ENCODE measurements at places on chromosomes 11 and 22. TPM values are rescaled to one million over a fixed set of nuclear protein-coding genes. Genes with fewer than 3 reads are reported as not detected.

OVCH2 gene
- not detected for polyA plus RNA-seq

DNA sequence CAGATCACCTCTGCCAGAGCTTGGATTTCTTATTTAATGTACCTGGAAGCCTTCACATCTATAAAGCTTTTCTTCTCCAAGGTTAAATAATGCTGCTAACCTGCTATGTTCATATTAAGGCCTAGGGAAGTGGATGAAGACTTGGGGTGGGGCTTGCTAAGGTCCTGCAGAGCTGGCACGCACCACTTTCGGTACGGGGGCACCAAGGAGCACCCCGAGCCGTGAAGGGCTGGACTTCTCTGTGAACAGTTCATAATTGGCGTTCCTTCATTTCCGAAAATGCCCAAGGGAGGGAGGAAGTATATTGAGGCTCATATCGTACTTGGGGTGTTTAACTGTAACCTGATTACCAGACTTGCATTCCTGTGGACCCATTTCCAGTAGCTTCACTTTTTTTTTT, 59.6 kb downstream of the ST14 start:
- no peak for DNase-seq

GRCh38 chr11:64249563-64250414, 1.5 kb upstream of the PLCB3 start:
- DNase-seq: no peak

GRCh38 chr11:2313051-2313951, 11.5 kb downstream of the TSPAN32 start:
- peak; percentile 35 for DNase-seq

GRCh38 chr11:122304306-122304705, 188.3 kb upstream of the BLID start:
- DNase-seq: no peak

DNA sequence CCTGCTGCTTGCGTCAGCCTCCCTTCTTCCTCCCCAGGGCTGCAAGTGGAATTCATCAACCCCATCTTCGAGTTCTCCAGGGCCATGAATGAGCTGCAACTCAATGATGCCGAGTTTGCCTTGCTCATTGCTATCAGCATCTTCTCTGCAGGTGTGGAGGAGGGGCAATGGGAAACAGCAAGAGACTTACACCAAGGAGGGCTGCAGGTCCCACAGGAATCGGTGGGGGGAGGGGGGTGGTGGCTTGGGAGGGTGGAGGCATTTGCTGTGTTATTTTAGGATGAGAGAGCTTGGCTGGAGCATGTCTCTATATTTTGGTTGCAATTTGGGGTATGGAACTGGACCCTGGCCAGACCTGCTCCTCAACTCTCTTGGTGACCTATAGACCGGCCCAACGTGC, 2.1 kb upstream of the MADD start:
- no peak for DNase-seq

GRCh38 chr11:43138621-43139140, 173.1 kb upstream of the API5 start:
- DNase-seq: no peak

DNA sequence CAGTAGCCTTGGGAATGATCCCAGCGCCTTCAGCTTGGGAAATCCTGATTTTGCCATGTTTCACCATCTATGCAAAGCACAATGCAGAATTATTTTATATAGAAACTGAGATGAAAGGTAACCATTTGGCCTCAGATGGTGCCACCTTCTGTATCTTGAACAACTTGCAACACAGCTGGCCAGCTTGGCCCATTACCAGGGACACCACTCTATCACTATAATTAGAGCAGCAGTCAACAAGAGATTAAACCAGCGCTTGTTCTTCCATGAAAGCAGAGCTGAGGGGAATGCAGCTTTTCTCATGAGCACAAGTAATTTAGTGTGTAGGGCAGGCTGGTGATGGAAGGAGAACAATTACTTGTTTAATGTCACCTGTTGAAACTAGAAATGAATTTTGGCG, 6.7 kb upstream of the ZDHHC13 start:
- peak; percentile 47 for DNase-seq

GLYATL1 gene
- polyA plus RNA-seq: 0.06 TPM

DNA sequence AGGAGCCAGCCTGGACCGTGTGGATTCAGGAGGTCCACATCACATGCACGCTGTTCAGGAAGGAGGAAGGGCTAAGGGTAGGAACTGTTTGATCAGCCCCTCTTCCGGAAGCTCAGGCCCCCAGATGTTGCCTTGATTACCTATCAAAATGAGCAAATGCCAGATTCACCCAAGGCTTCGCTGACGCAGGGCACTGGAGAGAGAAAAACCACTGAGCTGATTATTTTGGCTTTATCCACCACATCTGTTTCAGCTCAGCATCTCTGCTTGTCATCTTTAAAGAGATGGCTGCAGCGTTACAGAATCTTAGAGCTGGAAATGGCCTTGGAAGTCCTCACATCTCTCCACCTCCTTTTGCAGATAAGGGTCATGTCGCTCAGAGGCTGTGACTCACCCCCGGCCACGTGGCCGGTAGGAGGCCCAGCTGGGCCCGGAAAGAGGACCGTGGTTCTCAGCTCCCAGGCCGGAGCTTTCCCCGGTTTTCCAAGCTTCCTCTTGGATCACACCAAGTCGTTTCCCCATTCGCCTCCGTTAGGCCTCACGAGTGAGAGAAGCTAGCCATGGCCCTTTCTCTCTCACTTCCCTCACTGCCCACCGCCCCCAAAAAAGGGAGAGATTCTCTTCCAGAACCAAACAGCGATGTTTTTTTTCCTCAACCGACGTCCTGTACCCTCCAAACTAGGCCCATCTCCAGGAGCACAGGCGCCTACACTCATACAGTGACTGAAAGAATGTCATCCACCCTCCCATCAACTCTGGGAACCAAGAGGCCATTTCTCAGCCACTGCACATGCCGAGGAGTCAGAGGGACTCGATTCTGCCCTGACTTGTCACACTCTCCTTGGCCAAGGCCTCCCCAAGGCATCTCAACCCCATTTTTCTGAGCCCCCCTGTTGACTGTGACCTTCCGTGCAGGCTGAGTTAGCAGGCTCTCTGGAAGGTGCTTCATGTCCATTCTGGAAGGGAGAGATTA, 37.6 kb downstream of the LIF start:
- DNase-seq: peak; percentile 73

OR52N4 gene
- polyA plus RNA-seq: not detected

- no peak for DNase-seq
Observed at GRCh38 chr11:27658535-27659236, 41.6 kb downstream of the BDNF start.

KDM4D gene
- polyA plus RNA-seq: 0.57 TPM

DNA sequence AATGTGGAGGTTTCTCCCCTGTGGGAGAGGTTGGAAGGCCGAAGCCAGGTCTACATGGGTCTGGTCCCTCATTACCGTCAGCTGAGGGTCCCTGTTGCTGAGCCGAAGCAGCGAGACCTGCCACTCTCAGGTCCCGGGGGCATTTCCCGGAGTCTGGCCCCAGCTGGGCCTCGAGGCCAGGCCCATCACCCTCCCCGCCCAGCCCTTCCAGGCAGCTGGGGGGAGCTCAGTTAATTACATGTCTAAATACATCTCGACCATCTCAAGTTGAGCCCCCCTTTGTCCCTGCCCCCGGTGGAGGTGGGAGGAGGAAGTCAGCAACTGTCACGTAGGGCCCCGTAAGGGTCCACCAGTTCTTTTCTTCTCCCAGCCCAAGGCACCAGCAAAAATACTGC, 3.6 kb downstream of the CDKN1C start:
- no peak for DNase-seq

- DNase-seq: no peak
Observed at GRCh38 chr22:36379593-36380361, 8.0 kb downstream of the MYH9 start.

SLC37A4 gene
- polyA plus RNA-seq: 7.6 TPM

DNA sequence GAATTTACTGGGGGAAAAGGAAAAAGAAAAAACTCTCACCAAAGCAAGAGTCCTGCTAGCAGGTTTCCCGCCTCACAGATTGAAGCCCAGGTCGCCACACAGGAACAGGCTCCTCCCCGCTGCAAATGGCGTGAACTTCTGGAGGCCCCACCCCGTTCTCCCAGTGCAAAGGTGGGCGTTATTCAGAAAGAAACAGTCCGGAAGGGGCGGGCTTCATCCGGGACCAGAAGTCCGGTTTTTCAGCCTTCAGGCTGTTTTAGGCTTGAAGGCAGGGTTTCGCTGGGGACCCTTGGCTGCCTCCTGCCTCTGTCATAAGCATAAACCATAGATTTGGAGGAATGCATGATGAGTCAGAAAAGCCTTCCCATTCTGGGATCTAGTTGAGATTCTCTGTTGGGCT, 148.3 kb upstream of the POU2AF2 start:
- peak; percentile 42 for DNase-seq

DNA sequence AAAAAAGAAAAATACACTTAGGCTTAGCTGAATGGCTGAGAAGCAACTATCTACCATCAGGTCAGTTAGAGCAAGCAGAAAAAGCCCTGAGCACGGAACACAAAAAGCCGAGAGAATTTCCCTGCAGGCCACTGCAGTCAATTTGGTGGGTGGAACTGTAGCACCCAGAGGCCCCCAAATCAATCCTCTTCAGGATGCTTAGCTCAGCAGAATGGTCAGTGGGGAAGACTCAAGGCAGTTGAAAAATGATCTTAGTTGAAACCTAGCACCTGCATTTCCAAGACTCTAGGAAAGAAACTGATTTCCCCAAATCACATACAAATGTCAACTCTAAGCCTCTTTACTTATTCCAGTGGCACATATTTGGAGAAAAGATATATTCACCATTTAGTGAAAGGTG, 327.4 kb upstream of the SYN3 start:
- DNase-seq: no peak

DNA sequence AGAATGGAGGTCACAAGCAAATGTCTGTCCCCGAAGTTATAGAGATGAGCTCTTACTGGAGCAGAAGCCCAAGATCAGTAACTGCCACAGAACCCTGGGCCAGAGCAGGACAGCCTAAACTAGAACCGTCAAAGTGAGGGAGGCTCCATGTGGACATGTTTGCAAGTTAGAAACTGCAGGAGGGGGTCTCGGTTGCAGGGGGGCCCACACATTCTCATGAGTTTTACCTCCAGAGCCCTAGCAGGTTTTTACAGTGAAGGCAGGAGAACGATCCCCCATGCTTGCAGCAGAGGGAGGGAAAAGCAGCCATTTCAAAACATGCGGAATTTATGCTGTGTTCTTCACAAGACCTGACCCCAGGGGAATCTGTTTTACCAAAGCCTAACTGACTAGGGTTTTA, 133.5 kb upstream of the B3GAT1 start:
- no peak for DNase-seq

INCENP gene
- polyA plus RNA-seq: 2.7 TPM

GRCh38 chr22:37190262-37190780, 2.3 kb upstream of the C1QTNF6 start:
- DNase-seq: no peak

GNAZ gene
- 2.1 TPM for polyA plus RNA-seq

CAVIN3 gene
- polyA plus RNA-seq: 150 TPM

LRRC74B gene
- not detected for polyA plus RNA-seq

DNA sequence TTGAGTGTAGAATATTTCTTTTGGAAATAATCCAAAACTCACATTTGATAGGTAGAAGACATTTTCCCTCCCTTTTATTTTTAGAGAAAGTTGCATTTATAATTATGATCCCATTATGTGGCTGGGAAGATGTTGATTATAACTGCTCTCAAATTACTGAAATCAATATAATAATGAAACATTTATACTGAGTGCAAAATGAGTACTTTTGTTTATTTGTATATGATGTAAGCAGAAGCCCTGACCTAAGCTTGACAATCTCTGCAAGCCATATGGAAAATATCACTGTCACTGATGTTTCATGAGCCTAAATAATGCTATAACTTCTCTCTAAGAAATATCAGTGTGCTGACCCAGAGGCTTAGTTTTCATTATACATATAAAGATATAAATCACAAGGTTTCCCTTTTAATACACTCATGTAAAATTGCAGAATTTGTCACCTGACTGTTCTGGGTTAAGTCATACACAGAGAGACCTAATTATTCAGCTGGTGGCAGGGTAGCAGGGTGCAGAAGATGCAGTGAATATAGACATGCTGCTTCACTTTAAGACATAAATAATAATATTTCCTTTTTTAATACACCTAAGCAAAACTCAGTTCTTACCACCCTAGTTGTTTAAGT, 99.2 kb downstream of the BBOX1 start:
- DNase-seq: no peak

DNA sequence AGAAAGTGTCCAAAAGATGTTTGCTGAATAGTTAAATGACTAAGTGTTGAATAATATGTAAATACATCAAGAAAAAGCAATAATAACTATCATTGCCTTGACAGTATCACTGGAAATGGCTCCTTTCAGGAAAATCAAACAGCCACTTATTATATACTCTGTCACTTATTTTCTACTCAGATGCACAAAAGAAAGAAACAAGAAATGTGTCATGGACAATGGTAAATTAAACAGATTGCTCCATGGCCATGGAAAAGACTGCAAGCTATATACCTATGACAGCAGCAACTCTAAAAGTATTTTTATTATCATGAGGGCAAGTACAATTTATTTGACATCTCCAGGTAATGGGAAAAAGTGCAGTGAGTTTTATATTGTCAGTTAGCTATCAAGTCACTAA, 52.9 kb upstream of the GUCY1A2 start:
- DNase-seq: no peak

DNA sequence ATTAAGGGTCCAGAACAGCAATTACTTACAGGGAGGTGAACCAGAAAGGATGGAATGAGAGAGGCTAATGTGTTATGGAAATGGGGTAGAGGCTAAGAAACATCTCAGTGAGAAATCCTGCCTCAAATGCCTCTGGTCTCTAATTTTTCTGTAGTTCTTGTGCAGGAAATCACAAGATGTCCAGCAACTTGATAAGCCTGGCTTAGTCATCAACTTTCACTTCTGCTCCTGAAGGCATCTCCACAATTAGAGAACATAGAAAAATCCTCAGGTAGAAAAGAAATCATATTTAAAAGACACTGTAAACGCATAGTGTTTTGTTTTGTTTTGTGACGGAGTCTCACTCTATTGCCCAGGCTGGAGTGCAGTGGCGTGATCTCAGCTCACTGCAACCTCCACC, 18.7 kb downstream of the MRGPRX4 start:
- DNase-seq: no peak

DNA sequence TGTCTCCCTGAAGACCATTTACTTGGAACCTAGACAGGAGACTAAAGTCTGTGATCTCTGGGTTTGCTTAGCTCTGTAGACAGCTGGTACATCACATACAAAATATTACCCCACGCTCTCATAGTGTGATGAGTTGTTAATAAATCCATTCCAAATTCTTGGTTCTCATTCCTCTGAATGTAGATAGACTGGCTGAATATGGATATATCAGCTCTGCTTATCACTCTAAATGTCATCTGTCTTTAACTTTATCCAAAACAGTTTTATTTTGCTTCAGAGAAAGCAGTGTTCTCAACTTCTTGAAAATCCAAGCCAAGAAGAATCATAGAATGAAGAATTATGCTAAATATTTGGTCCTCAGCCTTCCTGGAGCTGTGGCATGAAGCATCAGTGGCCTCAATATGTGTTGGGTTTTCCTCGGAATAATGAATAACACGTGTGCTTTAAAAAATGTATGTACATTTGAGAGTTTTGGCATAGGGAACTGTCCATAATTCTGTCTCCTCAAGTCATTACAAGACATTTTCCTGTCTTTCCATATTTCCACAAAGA, 10.5 kb upstream of the LDLRAD3 start:
- DNase-seq: no peak
